Stimulated activated CD4-positive, alpha-beta T cell treated with anti-CD3 and anti-CD28 coated beads, Interleukin-15, amount 100 ng/mL, for 1 hour (primary cell): ENCODE measurements at places on chromosomes 5 and 9.

- no peak for DNase-seq
Observed at GRCh38 chr9:100190339-100190738, 91.3 kb downstream of the INVS start.

DNA sequence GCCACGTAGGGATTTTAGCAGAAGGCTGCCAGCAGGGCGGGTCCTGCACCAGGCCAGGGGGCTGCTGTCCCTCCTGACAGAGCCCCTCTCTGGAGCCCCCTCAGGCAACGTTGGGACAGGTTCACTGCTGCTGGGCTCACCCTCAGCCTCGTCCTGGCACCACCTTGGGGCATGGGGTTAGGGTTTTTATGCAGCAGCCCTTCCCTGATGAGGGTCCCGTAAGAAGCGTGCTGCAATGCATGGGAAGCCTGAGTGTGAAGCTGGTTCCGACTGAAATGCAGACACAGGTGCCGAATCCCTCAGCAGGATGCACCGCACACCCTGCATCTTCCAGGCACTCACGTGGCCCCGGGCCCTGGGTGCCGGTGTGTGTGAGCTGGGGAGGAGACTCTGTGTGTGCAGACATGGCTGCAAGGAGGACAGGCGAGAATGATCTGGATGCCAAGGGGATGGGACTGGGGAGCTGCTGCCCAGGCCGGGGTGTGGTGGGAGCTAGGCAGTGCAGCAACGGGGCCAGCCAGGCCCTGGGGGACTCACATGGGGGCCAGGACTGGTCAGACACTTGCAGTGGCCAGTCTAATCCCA lies 27.1 kb downstream of the ZDHHC11B start:
- DNase-seq = peak; percentile 12

DNA sequence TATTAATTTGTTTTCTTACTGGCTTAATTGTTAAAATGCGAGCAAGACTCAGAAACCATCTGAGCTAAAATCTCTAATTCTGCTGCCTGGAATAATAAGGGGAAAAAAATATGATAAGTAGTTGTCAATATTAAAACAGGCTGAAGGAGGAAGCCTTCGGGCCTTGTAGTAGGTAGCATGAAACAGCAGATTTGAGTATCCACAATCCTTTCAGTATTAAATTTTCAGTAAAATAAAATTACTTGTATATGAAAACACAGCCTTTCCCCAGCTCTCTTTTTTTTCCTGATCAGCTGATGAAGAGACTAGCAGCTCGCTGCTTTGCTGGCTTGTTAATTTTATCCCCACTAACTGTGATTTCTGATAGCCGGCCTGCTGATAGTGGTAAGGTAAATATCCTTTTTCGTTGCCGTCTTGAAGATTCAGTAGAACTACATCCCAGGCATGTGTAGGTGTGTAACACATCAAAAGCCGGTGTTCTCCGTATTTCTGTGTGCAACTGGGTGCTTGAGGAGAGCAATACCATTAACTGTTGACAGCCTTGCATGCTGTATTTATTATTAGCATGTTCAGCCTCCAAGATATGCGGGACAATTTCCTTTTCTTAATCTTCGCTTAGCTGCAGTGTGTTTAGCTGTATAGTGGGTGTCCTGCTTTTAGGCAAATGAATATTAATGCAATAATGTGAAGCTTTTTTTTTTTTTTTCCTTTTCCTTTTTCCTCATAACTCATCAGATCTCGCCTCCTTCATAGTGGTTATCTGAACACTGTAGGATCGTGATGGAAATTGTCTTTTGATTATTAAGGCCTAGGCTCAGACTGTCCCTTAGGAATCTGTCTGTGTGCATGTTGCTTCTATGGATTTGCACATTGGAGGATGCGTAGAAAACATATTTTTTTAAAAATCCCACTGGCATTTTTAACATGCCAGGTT lies 144.6 kb downstream of the SMARCA2 start:
- no peak for DNase-seq

- DNase-seq = no peak
Observed at GRCh38 chr9:101706261-101706798, 32.1 kb downstream of the GRIN3A start.

- DNase-seq = no peak
Observed at GRCh38 chr9:97918611-97919010, 3.7 kb downstream of the TRMO start.

DNA sequence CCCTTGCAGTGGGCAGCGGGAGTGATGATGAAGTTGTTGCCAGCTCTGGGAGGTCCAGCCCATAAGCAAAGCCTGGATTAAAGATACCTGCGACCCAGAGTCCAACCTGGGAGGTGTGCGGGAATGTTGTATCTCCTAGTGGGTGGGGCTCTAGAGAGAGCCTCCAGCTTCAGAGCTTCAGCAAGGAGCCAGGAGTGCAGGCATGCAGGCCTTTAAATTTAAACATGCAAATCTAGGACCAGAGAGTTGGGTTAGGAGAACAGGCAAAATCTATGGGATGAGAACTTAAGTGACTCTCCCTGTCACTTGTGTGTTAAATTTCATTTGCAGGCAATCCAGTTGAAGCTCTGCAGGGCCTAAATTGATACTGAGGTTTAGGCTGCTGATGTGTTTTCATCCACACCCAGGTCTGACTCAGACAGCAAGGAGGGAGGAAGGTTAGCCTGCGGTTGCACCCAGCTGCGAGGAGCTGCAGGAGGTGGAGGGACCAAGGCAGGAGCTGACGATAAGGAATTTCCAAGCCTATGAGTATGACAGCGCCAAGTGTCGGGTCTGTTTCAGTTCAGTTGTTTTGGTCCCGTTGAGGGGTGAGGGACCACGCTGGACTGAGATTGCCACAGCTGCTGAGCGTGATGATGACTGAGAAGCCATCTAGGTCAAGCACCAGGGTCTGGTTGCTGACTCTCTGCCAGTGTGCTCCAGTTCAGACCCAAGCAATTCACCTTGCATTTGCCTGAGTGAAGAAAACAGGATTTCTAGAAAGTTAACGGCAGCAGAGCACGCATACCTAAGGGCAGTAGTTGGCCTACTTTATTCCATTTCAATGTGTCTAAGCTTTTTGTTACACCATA lies 243.0 kb downstream of the ICE1 start:
- no peak for DNase-seq

GRCh38 chr5:158135682-158136179 lies 276.8 kb upstream of the CLINT1 start:
- DNase-seq = no peak

GRCh38 chr5:80406980-80407734 lies 707 bp upstream of the ZFYVE16 start:
- DNase-seq = no peak

- DNase-seq = no peak
Observed at GRCh38 chr5:116848954-116849581, 274.4 kb upstream of the SEMA6A start.

DNA sequence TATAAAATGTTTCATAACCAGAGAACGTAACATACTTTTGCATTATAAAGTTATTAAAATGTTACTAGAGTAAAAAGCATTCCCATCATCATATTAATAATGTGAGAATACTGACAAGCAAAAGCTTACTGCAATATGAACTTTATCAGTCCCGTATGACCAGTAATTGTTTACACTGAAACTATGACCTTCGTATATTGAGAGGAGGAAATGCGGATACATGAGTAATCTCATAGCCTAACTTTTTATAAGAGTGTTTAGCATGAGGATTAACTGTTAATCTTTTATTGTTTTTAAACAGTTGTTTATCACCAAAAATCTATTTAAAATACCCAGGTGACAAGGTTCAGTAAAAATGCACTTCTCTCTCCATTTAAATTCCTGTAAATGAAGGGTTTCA lies 272.4 kb downstream of the SLF1 start:
- no peak for DNase-seq

DNA sequence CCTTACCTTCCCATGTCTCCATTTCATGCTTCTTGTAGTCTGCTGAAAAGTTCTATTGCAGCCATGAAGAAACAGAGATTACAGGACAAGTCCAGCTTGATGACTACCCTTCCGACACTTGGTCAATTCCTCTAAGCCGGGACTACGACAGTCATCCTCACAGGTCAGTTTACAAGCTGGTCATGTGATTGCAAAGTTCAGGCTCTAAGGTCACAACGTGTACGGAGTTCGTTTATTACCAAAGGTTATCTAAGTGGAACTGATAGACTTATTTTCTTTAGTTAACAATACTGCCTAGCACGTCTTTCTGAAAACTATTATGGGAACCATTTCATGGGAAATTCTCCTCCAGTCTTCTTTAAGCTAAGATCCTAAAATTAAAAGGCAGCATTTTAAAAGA lies 88.5 kb upstream of the NR5A1 start:
- DNase-seq = no peak

DNA sequence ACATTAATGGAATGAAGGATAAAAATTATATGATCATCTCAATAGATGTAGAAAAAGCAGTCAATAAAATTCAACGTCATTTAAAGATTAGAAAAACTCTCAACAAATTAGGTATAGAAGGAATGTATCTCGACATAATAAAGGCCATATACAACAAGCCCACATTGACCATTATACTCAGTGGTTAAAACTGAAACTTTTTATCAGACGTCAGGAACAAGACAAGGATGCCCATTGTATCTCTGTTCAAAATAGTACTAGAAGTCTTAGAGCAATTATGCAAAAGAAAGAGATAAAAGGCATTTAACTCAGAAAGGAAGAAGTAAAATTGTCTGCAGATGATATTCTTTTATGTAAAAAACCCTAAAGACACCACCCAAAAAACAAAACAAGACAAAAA lies 40.8 kb downstream of the C9 start:
- DNase-seq = no peak

DNA sequence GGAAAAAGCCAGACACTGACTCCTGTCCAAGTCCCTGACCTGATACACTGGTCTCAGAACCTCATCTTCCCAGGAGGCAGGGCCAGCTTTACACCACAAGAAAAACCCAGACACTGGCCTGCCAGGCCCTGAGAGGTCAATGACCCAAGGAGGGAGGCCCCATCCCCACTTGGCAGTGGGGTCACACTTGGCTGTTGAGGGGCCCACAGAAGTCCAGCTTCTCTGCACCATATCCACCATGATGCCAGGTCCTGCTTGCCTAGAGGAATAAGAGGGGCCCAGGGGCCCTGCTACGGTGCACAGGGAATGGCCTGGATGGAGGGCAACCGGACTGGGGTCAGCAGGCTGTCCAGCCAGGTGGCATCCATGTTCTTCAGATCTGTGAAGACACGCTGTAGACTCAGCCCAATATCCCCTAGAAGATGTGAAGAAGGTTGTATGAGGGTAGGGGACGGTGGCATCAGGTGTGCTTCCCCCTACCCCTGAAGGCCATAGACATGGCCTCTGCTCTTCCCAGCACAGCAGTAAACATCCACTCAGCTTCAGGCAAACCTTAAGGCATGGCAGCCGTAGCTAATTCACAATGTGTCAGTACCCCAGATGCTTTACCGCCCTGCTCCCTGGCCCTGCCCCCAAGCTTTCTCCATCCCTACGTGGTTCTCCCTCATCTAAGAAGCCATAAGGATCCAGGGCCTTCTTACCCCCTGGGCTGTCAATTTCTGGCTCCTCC lies 6.7 kb downstream of the IRF1 start:
- DNase-seq = no peak

GRCh38 chr5:134969166-134969565 lies 1.5 kb downstream of the CATSPER3 start:
- DNase-seq = no peak

- DNase-seq = no peak
Observed at GRCh38 chr9:117156771-117157535, 257.9 kb downstream of the ASTN2 start.

GRCh38 chr9:89593727-89594427 lies 10.9 kb upstream of the GADD45G start:
- DNase-seq = peak; percentile 44

GRCh38 chr5:74575741-74576538 lies 64.6 kb downstream of the ENC1 start:
- no peak for DNase-seq

GRCh38 chr9:110140276-110140675 lies 67.7 kb downstream of the C9orf152 start:
- no peak for DNase-seq

DNA sequence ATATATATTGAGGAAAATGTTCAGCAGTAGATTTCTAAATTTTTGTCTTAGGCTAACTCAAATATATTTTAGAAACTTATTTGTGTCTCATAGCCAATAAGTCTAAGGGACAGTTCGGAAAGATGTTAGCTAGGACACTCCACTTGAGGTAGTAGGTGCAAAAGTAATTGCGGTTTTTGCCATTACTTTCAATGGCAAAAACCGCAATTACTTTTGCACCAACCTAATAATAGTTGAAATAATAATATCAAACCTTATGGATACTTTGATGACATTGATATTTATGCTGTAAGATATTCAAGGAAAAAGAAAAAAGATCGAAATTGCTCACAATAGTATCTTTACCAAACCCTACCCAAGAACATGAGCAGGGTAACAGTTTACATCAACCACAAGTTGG lies 555.5 kb upstream of the ST8SIA4 start:
- DNase-seq = no peak

DNA sequence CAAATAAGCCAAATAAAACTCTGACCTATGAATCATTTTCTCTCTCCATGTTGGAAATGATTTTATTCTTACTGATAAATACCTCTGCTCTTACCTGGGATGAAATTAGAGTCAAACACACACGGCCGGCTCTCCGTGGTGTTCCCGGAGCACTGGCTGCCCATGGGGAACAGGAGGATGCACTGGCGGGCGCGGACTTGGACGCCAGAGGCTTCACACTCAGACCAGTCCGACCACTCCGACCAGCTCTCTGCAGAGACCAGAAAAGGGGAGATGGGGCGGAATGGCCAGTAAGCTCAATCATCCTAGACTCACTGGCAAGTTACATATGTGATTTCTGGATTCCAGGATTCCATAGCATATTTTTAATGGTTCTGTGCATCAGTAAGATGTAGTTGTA lies 494.1 kb downstream of the SEMA5A start:
- DNase-seq = no peak

GRCh38 chr5:180162304-180162661 lies 46.7 kb downstream of the RASGEF1C start:
- no peak for DNase-seq

- no peak for DNase-seq
Observed at GRCh38 chr5:157415838-157416237, 44.2 kb upstream of the NIPAL4 start.

DNA sequence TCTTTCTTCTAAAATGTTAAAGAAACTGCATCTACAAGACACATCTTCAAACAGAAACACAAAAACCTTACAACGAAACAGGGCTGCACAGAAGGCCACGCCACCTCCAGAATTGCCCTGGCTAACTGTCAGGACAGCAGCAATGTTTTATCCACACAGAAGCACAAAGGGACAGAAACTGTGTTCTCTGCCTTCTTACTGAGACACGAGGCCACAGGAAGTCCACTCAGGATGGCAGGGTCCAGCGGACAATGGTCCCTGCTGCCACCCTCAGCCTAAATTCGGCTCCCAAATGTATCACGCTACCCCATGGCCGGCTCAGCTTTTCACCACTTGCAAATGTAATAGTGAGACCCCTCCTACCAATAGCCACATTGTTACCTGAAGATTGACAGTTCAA lies 159.8 kb upstream of the PHYKPL start:
- DNase-seq = no peak

DNA sequence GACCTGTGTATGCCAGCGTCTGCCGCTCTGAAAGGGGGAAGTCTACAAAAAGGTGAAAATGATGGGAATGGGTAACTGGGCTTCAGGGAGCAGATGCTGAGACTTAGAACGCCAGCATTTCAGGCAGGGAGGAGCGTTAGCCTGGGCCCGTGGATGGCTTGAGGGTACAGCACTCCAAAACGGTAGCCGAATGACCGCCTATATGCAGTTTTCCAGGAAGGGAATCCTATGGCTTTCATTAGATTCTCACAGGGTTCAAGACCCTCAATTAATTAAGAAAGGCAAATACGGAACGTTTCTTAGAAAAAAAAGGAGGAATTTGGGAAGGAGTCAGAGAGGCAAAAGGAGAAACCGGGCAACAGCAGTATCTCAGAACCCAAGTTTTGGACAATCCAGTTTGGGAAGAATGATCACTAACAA lies 639 bp downstream of the AMACR start:
- no peak for DNase-seq
